Endothelial cell of umbilical vein (primary cell): ENCODE measurements at places on chromosomes 4 and X. TPM values are rescaled to one million over a fixed set of nuclear protein-coding genes. Genes with fewer than 3 reads are reported as not detected.
A peak's percentile ranks its signal among the peaks of the same experiment; 100 is the strongest.

SLC7A11 gene
- total RNA-seq = 79.3 and 82.7 TPM in 2 replicates

PABPC1L2B gene
- total RNA-seq = not detected in 2 replicates

IQCM gene
- total RNA-seq = not detected in 2 replicates

CXXC4 gene
- total RNA-seq = not detected in 2 replicates

MXRA5 gene
- not detected in 2 replicates for total RNA-seq

SPOCK3 gene
- not detected in 2 replicates for total RNA-seq

GRCh38 chrX:75786290-75786689, 1.2 kb upstream of the MAGEE2 start:
- no peak for DNase-seq

GRCh38 chrX:115560978-115561604, at the start of gene PLS3:
TSS of gene PLS3 (plus strand) at chrX:115561174. CDS start at chrX:115610251, 49,077 bp downstream.
- peak; percentile 84 for DNase-seq

DNA sequence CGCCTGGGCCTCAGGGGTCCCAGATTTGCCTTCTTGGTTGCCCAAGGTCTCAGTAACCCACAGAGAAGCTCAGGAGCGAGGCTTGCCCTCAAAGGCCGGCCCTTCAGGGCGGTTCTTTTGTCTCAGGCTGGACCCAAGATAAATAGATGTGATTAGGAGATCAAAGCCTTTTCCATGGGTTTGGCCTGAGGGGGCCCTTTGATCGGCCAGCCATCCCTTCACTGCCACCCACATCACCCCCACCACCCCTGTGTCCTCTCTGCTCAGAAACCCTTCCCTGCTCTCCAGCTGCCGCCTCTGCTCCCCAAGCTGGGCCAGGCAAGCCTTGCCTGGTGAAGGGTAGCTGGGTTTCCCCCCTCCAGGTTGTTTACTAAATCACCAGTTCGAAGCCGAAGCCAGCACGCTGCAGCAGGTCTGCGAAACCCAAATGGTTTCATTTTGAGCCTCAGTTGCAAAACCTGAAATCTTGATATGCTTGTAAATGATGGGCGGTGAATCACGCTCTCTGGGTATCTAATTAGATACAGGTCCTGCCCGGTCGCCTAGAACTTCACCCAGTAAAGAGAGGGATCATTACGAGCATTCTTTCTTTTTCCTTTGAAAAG, 202.6 kb upstream of the BCOR start:
- DNase-seq = no peak

DNA sequence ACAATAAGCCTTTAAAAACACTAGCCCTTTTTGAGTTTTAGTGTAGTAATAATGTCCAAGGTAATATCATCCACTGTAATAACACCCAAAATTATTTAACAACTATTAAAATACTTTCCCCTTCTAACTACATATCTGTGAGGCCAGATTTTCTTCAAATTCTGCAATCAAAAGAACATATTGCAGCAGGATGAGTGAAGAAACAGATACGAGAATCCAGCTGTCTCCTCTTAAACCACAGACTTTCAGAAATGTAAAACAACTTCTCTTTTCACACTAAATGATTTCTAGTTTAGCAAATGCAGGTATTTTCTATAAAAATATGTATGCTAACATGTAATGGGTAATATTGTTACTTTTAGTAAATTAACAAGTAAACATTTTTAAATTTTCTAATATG, 148.9 kb downstream of the PRDM5 start:
- DNase-seq = no peak

GRCh38 chr4:12118651-12119213, 690.0 kb upstream of the HS3ST1 start:
- no peak for DNase-seq

GRCh38 chrX:136048446-136048845, 63.2 kb downstream of the SLC9A6 start:
- DNase-seq = no peak

DNA sequence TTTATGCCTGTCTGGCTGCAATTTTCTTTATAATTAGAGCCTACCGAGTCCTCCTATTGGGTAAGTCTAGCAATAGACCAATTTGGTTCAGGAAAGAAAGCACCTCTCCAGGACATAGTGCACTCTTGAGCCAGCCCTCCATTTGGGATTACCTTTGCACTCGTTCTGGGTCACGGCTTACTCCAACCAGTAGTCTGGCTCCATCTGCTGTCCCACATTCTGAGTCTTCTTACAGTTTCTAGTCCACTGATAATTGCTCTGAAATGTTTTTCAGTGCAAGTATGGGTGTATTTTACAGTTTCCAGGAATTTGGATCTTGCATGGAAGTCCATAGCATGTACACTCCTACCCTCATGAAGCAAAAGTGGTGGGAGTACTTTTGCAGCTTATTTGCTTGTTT, 34.8 kb upstream of the USP51 start:
- no peak for DNase-seq

GRCh38 chrX:125444659-125445058, 125.0 kb downstream of the TEX13C start:
- no peak for DNase-seq

DNA sequence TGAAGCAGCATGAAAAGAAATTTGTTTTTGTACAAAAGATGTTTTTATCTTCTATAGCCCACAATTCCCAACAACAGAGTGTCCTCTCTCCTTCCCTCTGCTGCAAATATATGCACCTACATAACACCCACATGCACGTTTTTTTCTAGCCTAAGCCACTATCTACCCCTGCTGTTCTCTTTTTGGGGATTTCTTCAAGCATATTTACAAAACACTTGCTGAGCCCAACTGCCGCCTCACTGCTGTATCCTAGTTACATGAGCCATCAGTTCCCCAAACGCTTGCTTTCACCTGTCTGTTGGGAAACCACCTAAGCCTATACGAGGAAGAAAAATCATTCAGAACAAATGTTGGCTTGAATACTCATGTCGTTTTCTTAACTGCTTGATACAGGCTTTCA, 127.2 kb downstream of the CHRNA9 start:
- DNase-seq = no peak

DNA sequence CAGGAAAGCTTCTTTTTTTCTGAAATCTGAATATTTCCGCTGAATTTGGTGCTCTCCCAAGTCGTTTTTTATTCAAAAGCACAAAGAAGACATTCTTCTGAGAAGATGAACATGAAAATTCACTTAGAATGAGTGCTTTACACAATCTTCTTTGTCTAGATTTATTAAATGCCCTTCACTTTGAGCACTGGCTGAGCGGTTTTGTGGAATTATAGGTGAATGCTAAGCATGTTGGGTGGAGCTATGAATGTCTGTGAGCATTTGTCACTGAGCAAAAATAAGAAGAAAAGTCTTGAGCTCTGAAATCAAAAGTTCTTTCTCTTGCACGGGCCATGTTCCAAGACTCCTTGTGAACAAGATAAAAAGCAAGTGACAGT, 13.1 kb downstream of the GASK1B start:
- peak; percentile 35 for DNase-seq

- DNase-seq = no peak
These were observed 71.8 kb downstream of the FUNDC1 start for GRCh38 chrX:44470816-44471215.

DNA sequence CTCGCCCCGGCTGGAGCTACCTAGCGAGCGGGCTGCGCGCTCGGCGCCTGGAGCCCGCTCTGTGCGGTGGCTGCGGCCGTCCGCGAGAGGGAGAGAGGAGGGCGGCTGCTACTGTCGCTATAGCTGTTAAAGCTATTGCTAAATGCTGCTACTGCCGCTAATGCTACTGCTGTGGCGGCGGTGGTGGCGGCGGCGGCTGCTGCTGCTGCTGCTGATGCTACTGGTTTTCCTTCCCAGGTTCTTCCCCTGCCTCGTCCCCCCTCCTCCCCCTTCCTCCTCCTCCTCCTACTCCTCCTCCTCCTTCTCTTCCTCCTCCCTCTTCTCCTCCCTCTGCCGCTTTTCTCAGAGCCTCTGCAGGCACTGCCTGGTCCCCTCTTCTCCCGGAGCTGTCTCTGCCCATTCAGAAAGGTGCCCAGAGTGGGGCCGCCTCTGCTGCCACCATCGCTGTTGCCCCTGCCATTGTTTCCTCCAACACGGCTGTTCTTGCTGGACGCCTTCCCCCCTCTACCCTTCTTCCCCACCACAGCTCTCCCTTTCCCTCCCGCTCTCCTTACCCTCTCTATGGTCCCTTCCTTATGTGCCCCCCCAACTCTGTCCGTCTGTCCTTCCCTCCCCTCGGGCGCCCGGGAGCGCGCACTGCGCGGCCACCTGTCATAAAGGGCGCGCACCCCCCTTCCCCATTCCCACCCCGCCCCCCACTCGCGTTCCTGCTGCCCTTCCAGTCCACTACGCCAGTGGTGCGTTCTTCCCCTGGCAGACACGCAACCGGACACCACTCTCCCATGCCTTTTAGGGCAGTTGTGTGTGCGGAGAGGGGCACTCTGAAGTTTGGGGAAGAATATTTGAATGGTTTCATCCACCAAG, at the start of gene NEXMIF:
Gene NEXMIF, minus strand, starts transcription at position 228 of the 864 bp plus-strand sequence.
- DNase-seq = no peak

- peak; percentile 0 for DNase-seq
These were observed 752 bp upstream of the ATP6AP2 start for GRCh38 chrX:40579900-40580536.

GRCh38 chrX:70826715-70827114, 81.8 kb downstream of the TEX11 start:
- no peak for DNase-seq
